ENCODE measurements at places on chromosomes 4 and X.

GRCh38 chr4:55793479-55793878, 26.1 kb upstream of the EXOC1L start:
- no peak for DNase-seq

- no peak for DNase-seq
Observed at GRCh38 chr4:147571036-147571770, 46.0 kb upstream of the TMEM184C start.

- DNase-seq = no peak
Observed at GRCh38 chr4:8033067-8033755, 93.5 kb upstream of the AFAP1 start.

DNA sequence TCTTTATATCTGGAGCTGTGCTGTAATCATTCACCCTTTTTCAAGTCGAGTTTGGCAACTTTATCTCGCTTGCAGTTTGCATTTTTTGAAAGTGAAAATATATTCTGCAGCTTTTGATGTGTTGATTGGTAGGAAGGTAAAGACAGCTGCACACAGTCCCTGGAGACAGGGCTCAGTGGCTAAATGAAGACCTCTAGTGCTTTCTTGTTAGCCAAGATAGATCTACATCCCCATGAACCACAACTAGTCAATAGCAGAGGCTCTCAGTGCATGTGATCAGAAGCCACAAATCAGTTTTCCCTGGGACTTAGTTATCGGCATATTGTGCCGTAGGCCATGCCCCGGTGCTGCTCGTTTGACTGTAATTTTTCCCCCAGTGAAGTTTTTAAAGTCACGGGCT, 587.7 kb upstream of the PITX2 start:
- no peak for DNase-seq

GRCh38 chr4:159655547-159655946, 552.7 kb downstream of the RAPGEF2 start:
- no peak for DNase-seq

GRCh38 chr4:30801876-30802275, 81.7 kb downstream of the PCDH7 start:
- no peak for DNase-seq

GRCh38 chr4:165351359-165352130, 24.1 kb downstream of the MSMO1 start:
- no peak for DNase-seq

GRCh38 chr4:142719854-142720541, 126.1 kb downstream of the INPP4B start:
- no peak for DNase-seq

DNA sequence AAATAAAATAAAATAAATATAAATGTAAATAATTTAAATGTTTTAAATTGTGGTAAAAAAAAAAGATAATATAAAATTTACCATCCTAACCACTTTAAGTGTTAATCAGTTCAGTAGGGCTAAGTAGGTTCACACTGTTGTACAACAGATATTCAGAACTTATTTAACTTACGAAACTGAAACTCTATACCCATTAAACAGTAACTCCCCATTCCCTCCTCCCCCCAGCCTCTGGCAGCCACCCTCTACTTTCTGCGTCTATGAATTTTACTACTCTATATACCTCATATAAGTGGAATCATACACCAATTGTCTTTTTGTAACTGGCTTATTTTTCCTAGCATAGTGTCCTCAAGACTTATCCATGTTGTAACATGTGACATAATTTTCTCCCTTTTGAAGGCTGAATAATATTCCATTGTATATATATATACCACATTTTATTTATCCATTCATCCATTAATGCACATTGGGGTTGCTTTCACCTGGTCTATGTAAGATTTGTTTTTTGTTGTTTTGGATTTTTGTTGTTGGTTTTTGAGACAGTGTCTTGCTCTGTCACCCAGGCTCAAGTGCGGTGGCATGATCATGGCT, 32.5 kb upstream of the ELF2 start:
- DNase-seq = no peak

GRCh38 chr4:93658443-93658842, 170.1 kb upstream of the ATOH1 start:
- no peak for DNase-seq

DNA sequence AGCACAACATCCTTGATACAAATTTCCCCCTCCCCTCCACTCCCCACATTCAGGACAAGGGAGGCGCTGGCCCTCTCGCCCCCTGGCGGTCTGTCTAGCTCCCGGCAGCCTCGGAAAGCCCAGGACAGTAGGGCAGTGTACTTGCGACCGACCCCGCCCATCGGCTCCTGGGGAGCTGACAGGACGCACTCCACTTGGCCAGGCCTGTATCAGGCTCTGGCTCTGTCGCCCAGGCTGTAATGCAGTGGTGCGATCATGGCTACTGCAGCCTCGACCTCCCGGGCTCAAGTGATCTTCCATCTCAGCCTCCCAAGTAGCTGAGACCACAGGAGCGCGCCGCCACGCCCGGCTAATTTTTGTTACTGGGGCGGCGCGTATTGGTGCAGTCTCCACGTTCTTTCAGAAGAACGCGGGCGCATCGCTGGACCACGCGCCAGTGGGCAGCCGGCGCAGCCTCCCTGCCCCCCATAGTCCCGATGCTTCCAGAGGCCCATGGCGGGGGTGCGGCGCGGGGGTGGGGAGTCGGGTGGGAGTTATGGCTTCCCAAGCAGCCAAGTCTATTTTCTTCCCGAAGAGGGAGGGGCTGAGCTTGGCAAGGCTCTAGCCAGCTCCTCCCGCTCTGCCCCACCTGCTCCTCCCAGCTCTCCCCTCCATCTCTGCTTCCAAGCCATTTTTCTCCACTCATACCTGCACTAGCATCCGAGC, 7.8 kb upstream of the AKAP14 start:
- DNase-seq = no peak

- no peak for DNase-seq
Observed at GRCh38 chr4:23091711-23092110, 399.0 kb downstream of the GBA3 start.

DNA sequence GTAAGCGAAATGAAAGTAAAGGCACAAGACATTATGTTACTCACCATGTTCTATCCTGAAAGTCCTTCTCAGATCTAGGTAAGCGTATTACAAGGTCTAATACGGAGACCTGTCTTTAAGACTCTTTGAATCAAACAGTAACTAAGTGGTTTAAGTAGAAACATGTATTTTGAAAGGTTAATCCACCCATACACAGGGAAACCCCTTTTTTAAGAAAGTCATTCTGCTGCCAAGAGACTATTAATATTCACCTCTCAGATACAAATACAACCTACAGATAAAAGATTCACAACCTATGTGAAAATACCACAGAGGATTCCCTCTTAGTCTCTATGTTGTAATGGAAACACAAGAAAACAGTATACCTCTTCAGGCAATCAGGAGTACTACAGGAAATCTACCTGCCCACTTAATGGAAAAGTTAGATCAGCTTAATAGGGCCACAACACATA, 63.2 kb upstream of the TNIP3 start:
- DNase-seq = no peak

GRCh38 chr4:89305712-89306437, 1.7 kb downstream of the GPRIN3 start:
- DNase-seq = no peak

DNA sequence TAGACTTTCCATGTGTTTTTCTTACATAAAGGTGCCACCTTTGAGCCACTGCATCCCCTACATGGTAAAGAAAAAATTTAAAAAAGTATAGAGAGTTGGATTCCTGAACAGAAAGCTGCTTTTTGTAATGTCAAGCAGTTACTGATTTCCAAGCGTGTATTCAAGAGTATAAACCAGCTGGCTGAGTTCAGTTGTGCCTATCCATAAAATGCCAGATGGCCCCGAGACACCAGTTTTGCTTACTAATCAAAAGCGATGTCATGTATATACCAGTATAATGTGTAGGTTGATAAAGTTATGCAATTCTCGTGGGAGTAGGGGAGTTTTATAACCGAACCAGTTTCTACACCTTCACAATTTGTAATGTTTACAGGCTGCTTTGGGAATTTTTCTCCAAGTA, 26.2 kb upstream of the PNPLA4 start:
- DNase-seq = no peak

DNA sequence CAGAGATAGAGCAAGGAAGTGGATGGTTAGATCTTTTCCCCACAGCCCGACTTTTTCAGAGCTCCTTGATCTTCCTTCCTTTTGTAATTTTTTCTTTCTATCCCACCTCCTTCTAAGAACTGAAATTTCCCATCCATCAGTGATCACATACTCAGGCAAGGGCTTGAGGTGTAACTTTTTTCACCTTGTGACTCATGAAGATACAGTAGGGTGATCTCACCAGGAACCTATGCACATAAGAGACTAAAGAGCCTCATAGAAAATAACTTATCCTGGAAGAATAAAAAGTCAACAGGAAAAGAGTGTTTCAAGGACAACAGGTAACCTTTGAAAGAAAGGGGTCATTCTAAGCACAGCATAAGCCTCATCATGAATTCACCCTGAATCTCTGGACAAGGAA, 131.2 kb upstream of the HCCS start:
- no peak for DNase-seq

Measured in stimulated activated CD8-positive, alpha-beta memory T cell treated with anti-CD3 and anti-CD28 coated beads, Interleukin-15, amount 100 ng/mL, for 24 hours (primary cell).